ENCODE measurements at places on chromosomes 12 and 14.

DNA sequence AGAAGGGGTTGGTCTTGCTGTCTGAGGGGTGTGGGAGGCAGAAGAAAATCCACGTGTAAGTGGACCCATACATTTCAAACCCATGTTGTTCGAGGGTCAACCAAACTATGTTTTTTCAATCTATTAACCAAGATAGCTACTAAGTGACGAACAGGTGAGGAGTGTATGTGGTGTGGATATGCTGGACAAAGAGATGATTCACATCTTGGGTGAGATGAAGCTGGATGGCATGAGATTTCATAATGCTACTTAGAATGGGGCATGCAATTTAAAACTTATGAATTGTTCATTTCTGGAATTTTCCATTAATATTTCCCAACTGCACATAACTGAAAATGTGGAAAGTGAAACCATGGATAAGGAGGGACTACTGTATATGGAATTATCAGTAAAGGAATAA lies 17.9 kb upstream of the KTN1 start:
- DNase-seq, result no peak

DNA sequence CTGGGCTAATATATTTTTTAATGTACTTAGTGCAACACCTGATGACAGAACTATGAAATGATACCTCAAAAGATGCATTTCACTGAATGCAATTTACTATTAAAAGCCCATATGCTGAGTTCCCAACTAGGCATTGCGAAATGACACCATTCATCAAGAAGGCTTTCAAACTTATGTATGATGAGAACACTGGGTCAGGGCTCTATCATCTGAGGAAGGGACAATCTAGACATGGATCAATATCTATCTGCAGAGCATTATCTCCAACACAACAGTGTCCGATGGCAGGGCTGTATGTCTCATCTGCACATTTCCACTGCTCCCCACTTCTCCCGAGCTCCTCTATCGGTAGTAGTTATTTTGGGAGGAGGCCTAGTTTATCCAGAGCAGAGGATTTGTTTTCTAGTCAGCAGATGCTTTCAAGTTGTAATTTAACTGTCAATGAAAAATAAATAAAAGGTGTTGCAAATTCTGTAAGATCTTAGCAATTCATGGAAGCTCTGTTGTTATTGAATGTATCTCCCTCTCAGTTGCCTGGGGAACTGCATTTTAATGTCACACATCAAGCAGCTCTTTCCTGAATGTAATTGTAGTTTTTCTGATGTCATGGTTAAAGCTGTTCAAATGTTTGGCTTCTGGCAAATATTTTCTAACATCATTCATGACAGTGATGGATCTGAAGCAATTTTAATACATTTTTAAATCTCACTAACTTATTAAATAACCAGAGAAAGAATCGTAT lies 7.4 kb upstream of the GCH1 start:
- DNase-seq, result no peak

DNA sequence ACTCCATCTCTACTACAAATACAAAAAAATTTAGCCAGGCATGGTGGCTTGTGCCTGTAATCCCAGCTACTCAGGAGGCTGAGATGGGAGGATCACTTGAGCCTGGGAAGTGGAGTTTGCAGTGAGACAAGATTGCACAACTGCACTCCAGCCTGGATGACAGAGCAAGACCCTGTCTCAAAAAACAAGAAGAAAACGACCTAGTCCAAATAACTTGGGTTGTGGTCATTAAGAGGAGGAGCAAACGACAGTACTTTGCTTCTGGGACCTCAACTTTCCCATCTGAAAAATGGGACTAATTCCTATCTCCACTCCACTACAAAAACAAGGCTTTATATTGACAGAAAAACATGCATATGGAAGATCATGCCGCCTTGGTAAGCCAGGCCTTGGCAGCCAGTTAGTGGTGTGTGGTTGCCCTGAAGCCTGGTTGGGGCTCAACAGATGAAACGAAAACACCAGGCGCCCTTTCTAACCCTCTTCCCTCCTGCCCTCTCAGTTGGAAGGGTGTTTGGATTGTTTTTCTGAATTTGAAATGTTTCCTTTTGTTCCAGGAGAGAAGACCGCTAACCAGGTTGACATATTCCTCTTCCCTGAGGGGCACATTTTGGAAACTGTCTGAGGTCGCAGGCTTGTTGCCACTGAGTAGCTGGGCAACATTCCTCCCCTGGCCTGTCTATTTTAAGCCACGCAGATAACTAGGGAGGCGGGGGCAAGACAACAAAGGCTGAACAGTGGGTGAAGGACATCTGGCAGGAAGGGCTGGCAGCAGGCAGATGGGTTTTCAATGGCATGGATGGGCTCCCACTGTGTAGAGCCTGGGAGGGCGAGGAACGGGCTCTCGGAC lies 13.7 kb upstream of the VPS37B start:
- DNase-seq, result no peak

- no peak for DNase-seq
These were observed 401.4 kb downstream of the ZFP36L1 start for GRCh38 chr14:68391311-68392014.

DNA sequence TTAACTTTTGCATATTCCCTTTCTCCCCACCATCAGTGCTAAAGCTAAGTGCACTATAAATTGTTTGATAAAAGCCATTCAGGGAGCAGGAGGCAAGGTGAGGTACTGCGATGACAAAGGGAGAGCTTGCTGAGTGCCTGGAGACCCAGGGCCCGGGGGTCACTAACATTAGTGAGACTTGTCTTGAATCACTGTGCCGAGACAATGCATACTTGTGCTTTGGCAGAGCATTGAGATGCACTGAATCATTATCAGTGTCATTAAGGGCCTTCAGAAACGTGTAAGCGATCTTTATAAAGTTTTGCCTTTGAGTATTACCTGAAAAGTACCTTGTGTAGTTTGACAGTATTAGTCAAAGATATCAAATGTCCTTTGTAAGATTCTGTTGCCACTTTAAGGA lies 447.5 kb downstream of the PCNX1 start:
- DNase-seq, result no peak

DNA sequence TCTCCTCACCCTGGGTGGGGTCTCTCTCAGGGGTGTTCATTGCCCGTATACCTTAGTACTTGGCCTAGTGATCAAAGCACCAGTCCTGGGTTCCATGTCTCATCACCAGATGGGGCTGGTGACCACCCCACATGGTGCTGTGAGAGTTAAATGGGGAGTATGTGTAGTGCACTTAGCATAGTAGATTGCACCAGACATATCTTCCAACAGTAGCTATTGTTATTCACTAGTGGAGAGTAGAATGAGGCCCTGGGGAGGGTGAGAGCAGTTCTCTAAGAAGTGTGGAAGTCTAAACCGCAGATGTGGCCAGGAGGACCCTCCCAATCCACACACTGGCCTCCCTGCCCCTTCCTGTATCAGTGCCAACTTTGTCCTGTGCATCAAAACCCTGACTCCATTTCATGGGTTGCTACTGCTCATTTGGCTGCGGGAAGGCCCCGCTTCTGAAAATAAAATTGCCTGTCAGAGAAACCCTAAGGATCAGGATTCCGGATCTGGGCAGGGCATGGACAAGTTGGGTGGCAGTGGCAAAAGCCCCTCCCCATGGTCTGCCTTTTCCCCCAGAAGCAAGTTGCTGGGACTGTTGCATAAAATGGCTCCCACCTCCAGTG lies 4.4 kb downstream of the CD9 start:
- no peak for DNase-seq

GRCh38 chr12:104213952-104214351 lies 1.6 kb upstream of the TXNRD1 start:
- DNase-seq, result no peak

GRCh38 chr12:52317468-52318052 lies 3.6 kb downstream of the KRT83 start:
- no peak for DNase-seq

DNA sequence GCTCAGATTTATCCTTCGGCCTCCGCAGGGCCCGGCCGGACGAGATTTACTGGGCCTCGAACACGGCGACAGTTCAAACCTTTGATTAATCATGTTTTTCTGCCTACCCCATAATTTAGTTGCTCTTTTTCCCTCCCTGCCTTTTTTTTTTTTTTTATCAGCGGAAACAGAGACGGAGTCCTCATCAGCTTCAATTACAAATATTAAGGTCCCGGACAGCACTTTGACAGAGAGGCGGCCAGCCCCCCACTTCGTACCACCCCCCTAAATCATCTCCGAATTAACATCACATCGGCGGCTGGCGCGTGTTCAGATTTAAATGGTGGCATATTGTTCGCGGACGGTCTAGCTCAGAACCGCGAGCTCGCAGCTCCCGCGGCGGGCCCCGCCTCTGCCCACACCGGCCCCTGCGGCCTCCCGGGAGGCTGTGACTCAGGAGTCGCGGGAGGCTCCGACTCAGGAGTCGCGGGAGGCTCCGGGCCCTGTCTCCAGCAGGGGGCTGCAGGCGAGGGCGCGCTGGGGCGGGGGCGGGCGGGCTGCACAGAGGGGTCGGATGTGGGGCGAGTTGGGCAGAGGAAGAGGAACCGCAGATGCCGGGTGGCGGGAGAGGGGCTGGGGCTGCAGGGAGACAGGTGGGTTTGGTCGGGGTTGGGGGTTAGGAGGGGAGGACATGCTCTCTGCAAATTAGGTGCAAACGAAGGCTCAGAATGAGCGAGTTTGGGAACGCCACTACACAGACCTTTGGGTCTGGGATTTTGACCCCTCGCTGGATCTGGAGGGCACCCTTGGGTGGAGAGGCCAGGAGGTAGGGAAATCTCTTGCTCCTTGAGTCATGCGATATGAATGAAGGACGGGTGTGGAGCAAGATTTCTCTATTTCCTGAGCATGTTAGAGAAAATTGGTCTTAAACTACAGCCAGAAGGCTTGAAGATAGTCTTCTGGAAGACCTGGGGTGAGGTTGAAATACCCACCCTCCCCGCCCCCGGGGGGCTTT lies 19.6 kb upstream of the ATP5MC2 start:
- no peak for DNase-seq
